Germinal center (tissue), 1 donor: ENCODE measurements at places on chromosomes 2 and 18.
A peak's percentile ranks its signal among the peaks of the same experiment; 100 is the strongest.

GRCh38 chr18:9506046-9506792, 30.9 kb downstream of the RALBP1 start:
- no peak for DNase-seq

DNA sequence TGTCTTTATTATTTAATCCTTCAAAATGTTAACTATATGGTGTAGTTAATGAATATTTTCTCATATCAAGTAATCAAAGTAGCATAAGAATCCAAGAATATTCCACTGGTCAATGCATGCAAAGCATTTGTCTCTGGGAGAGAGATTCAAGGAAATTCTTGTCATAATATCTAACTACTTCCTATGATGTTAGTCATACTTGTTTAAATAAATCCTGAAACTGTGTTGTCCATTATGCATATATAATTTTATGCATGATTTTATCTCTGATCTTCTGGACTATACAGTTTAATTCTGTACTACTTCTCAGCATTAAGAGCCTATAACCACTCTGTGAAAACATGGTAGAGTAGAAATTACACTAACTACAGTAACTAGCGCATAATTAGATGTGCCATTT, 388.3 kb downstream of the NR4A2 start:
- no peak for DNase-seq

GRCh38 chr2:180962727-180963314, 17.6 kb upstream of the UBE2E3 start:
- DNase-seq: no peak

- no peak for DNase-seq
Observed at GRCh38 chr2:105671156-105671555, 73.6 kb upstream of the NCK2 start.

GRCh38 chr18:13086906-13087305, 95.7 kb downstream of the CEP192 start:
- DNase-seq: no peak

DNA sequence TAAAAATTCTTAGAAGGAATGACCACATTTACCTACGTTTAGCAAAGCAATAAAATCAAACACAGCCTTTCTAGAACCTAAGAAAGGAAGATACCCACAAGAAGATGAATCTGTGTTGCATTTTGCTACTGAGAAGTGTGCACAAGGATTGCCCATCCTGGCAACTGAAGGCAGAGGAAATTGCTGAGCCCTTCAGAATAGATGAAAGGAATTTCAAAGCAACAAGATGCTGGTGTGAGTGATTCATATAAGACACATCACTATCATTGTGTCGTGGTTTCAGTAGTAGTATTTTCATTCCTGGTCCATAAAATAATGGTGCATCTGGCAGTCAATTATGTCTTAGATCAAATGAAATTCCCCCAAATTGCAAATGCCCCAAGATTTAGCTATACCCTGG, 48.4 kb upstream of the ANKRD44 start:
- DNase-seq: no peak

DNA sequence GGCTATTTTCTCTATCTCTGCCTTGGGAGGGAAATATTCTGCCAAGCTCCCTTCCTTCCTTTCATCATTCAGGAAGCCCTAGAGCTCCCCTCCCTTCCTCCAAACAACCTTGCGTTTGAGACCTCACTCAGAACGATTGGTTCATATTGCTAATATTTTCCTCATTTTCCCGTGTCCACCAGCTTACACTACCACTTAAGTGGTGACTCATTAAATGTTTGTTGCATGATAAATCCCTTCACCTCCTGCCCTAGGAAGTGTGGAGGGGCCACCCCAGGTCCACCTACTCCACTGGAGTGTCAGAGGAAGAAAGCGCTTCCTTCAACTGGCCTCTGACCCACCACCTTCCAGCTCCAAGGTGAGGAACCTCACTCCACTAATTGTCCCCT, 2.3 kb upstream of the LPIN2 start:
- DNase-seq: no peak

GRCh38 chr2:96320728-96321622, 4.1 kb upstream of the ITPRIPL1 start:
- DNase-seq: peak; percentile 40

DNA sequence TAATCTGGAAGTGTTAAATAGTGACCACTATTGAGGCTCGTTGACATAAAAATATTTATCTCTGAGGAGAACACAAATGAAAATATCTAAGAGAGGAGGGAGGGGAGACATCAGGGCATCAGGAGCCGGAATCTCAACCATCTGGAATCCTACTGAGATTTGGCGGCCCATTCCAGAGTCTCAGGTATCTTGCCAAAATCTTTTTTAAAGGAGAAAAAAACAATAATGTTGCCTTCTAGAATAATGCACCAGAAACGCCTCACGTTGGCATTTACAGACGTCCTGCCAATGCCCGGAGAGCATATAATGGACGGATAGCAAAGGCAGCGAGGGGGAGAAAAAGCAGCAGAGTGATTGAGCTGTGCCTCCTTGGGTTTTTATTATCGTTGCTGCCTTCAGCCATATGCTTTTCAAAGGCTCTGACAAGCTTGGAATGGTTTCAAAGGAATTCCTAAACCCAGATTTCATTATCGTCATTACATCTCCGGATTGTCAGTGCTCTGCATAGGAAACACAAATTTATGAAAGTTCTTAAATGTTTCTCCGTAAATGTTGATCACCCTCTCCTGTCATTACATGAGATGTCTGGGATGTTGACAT, 30.9 kb upstream of the EGR4 start:
- DNase-seq: no peak

- no peak for DNase-seq
Observed at GRCh38 chr2:53572696-53573095, 194.9 kb upstream of the CHAC2 start.

GRCh38 chr2:70247364-70248180, 856 bp downstream of the TIA1 start:
- no peak for DNase-seq

GRCh38 chr2:9885036-9885684, 41.9 kb downstream of the TAF1B start:
- DNase-seq: no peak

DNA sequence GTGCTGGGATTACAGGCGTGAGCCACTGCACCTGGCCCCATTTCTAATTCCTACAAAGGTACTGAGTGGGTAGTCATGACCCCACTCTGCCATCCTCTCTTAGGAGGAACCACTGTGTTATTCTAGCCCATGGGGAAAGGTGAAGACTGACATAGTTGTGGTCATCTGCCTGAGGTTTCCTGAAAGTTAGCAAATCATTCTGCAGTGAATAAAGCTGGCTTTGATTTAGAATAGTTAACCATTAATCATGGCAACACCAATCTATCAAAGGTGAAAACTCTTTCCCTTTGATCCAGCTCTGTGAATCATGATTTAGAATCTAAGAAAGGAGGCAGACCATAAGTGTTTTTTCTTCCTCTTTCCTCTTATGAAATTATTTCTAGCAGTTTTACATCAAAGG, 50.8 kb downstream of the SUMO1 start:
- DNase-seq: no peak

DNA sequence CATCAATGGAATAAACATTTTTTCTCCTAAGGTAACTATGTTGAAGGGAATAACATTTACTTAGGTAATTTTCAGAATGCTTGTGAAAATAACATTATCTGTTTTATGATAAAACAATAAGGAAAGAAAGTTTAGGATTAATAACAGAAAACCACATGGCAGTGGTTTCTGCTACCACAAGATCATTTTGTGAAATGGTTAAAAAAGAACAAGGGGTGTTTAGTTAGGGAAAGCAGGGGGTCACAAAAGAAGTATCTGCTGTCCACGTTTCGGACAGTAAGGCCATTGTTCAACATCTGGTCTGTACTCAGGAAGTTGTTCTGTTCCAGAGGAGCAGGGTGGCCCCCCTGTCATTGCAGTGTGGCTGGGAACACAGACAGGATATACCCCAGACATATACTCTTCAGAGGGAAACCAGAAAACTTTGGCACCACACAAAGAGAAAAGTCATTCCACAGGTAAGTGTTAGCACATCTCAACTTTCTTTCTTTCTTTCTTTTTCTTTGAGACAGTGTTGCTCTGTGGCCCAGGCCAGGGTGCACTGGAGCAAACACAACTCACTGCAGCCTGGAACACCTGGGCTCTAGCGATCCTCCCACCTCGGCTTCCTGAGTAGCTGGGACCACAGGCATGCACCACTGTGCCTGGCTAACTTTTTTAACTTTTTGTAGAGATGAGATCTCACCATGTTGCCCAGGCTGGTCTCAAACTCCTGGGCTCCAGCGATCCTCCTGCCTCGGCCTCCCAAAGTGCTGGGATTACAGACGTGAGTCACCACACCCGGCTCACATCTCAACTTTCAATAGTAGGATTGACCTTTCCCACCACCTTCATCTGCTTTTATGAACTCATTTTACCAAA, 14.8 kb upstream of the ARL5A start:
- DNase-seq: no peak

DNA sequence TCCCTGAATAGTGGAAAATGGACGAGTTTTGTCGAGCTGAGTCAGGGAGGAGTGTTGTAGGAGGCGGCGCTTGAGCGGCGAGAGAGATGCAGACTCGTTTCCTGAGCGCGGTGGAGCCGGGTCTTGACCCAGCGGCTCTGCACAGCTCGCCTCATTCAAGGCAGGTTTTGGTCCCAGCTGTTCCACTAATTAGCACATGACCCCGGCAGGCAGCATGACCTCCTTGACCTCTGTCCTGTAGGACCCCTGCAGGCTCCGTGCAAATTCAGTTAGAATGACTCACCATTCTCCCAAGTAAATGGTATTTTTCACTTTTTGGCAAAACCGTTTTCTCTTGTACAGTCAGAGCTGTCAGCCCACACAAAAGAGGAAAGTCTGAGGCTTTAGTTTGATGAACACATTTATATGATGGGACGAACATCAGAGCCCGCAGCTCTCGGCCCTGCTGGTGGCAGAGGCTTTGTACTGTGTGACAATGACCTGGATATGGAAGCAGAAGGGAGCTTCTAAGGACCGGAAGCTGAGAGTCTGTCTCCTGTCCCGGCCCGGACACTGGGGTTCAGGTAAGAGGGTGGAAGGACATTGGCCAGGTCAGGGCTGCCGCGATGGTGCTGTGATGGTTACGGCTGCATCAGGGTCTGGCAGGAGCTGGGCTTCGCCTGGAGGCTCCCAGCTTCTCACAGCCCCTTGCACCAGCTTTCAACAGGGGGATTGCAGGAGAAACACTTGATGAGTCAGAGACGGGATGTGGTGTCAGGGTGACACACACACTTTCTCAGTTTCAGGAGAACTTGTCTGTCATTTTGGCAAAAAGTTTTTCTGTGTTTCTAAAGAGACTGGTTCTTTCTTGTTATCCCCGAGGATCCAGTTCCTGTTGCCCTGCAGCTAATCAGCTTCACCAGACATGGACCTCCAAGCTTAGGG, 29.9 kb upstream of the ALKAL2 start:
- DNase-seq: no peak

- no peak for DNase-seq
Observed at GRCh38 chr2:157290525-157290924, 33.0 kb downstream of the GALNT5 start.

- no peak for DNase-seq
Observed at GRCh38 chr2:232587512-232587911, 37.0 kb downstream of the EIF4E2 start.

GRCh38 chr18:70036771-70037347, 89.2 kb upstream of the CD226 start:
- peak; percentile 46 for DNase-seq

GRCh38 chr2:46439582-46439981, 39.8 kb upstream of the TMEM247 start:
- DNase-seq: no peak

DNA sequence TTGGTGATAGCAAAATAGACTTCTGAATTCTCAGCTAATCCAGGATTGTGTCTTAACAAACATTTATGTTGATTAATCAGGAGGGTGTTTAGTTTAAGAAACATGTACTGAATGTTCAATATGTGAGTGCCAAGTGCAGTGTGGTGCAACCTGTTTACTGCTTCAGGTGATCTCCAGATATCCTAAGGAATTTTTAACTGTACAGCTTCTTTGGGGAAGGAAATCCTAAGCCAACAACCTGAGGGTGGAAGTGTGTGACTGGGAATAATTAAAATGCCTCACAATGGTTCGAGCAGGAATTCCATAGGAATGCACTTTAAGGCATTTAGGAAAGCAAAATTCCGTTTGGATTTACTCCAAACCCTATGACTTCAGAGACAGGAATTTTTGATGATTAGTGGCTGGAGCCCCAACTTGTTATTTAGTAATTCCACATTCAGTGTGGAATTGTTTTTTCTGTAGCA, 16.4 kb downstream of the CRIM1 start:
- no peak for DNase-seq

GRCh38 chr2:38152913-38153312, 77.0 kb upstream of the CYP1B1 start:
- no peak for DNase-seq

- DNase-seq: no peak
Observed at GRCh38 chr2:47708801-47709499, 74.0 kb upstream of the MSH6 start.

GRCh38 chr2:58757971-58758370, 516.8 kb upstream of the FANCL start:
- DNase-seq: no peak

DNA sequence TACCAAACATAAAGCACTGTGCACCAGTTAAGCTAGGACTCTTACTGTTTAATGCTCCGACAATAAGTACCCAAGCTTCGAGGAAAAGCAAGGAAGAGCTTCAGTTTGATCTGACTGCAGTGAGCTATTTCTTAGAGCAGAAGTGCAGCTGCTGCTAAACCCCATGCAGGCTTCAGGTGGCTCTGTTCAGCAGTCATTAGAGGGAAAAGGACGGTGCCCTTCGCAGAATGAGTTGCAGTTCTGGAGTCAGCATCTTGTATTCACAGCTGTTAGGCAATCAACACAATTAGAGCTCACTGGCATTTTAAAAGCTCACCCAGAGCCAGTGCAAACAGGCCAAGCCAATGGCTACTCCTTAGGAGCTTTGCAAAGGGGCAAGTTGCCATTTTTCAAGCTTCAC, 1.5 kb upstream of the CERKL start:
- DNase-seq: no peak

GRCh38 chr2:205865056-205865455, 182.8 kb downstream of the NRP2 start:
- no peak for DNase-seq

DNA sequence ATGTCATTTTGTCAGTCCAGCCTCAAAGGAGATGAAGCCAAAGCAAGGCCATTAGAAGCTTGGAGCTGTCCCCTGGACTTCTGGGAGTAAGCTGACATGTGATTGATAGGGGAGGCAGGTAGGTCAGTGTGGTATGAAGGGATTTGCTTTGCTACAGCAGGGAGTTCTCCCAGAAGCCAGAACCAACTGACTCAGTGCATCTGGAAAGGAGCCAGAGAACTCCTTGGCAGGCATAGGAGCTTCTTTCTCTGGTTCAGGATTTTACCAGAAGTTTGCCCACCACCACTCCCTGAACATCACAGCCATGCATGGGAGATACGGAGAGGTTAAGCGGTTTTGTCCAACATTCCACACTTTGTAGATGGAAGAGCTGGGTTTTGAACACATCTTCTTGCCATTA, 24.5 kb upstream of the KCNE4 start:
- no peak for DNase-seq

GRCh38 chr2:160087854-160088745, 25.7 kb upstream of the PLA2R1 start:
- DNase-seq: no peak
